Retina (tissue), 1 donor: ENCODE measurements at places on chromosomes 11 and 22.
A peak's percentile ranks its signal among the peaks of the same experiment; 100 is the strongest.

DNA sequence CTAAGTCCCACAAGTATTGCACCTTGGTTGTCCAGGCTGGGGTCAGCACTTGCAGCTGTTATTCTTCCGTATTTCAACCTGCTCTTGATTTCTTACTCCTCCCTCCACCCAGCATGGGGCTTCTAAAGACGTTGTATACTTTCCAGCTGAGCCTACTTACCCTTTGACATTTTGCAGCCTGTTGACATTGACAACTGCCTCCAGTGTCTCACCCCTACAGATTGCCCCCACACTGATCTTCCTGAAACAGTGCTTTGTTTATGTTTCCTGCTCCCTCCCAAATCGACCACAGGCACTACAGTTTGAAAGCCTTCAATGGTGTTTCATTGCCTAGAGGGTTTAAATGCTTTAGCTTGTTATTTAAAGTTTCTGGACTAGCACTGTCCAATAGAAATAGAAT is 56.6 kb downstream of the FAM83F start:
- DNase-seq, result no peak

DNA sequence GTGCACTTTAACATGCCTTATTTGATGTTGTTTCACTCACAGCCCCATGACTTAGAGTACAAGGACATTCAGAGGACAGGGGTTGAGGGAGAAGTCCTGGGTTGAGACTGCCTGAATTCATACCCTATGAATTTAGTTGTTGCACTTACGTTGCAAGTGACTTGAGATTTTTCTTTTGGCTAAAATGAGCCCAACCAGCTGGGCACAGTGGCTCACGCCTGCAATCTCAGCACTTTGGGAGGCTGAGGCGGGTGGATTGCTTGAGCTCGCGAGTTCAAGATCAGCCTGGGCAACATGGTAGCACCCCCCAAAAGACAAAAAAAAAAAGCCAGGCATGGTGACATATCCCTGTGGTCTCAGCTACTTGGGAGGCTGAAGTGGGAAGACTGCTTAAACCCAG is 7.3 kb upstream of the GRK3 start:
- DNase-seq, result no peak

DNA sequence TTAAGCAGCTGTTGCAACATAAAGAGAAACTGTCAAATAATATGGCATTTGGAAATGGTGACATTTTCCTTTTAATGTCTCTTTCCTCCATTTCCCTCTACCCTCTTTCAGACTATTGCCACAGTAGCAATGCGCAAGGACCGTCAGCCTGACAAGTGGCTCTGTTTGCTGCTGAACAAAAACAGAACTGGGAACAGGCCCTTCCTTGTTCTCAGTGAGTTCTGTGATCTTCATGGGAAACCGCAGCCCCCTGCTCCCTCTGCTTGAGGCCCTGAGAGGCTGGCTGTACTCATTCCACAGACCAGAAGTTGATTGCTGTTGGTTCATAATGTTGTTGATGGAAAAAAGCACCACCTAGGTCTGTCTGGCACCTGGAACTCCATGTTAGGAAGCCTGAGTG is 559.7 kb downstream of the OPCML start:
- DNase-seq, result no peak

- DNase-seq, result no peak
Measured at GRCh38 chr11:125343086-125343717, 152.9 kb downstream of the FEZ1 start.

DNA sequence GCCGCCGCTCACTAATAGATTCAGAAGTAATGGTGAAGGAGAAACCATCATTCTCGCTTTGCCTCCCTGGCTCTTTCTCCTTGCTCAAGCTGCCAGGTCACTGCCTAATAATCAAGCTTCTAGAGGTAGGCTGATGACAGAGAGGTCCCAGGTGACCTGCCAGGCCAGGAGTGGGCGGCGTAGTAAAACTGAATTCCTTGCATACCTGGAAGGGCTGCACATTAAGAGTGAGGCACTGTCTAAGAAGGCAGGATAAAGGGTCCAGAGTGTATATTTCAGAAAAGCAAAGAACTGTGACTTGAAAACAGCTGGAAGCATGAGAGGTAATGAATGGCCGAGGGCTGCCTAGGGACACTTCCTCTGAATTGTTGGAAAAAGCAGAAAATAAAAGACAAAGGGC is 4.1 kb downstream of the SYT13 start:
- DNase-seq, result peak; percentile 23
